SJCRH30 (cell line): ENCODE measurements at places on chromosomes 12 and 14. TPM values are rescaled to one million over a fixed set of nuclear protein-coding genes. Genes with fewer than 3 reads are reported as not detected.

DNA sequence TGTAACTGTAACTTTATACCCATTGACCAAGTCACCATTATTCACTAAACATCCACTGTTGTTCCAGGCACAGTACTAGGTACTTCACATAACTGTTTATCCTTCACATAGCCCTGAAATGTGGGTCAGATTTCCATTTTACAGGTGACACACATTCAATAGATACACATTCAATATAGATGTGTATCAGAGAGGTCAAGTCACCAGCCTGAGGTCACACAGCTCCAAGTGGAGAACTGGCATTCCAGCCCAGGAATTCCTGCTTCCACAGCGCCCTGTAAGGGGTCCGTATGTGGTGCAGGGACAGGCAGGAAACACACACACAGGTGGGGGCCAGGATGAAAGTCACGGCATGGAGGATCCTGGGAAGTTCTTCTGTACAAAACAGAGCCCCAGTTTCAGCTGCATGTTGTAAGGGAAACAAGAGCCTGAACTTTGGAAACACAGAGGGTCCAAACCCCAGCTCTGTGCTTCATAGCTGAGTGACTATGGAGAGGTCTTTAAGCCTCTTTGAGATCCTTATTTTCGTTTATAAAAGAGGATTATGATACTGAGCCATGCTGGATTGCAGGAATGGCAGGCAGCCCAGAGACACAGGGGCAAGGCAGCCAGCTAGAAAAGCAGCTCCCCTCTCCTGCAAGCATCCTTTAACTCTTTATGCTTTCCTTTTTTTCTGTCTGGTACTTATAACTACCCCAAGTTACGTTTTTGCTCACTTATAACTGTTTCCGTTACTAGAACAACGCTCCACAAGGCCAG lies 50.3 kb upstream of the DICER1 start:
- no peak overlapping the region for H3K27ac ChIP-seq
- no peaks in the 10 kb centered on the region for H3K27me3 ChIP-seq
- peaks cover 13% of the 10 kb centered on the region for H3K4me1 ChIP-seq
- H3K4me3 ChIP-seq, result no peak overlapping the region
- peaks cover 36% of the 10 kb centered on the region for H3K36me3 ChIP-seq

- no peaks in the 10 kb centered on the region for H3K4me1 ChIP-seq
- H3K27ac ChIP-seq, result no peak overlapping the region
- no peaks in the 10 kb centered on the region for H3K27me3 ChIP-seq
- DNase-seq, result no peak
Observed at GRCh38 chr14:103705504-103706284, 9.6 kb downstream of the XRCC3 start.

DNA sequence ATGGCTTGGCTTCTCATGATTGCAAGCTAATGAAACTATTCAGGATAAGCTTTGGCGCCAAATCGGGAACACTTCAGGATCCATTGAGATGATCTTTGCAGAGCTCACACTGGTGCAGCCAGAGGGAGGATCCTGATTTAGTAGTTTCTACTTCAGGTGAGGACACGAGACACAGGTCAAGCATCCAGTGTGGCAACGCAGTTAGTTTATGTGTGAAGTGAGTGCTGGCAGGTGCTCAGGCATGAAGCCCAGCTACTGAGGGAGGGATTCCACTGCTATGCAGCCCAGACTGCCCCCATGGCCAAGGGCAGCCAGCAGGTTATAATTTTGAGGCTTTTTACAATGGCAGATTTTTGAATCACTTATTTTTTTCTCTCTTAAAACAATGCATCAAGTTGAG lies 113.5 kb upstream of the PCED1B start:
- H3K27me3 ChIP-seq, result no peaks in the 10 kb centered on the region
- no peaks in the 10 kb centered on the region for H3K36me3 ChIP-seq
- no peak for DNase-seq
- no peak overlapping the region for H3K27ac ChIP-seq
- peaks cover 22% of the 10 kb centered on the region for H3K4me1 ChIP-seq

- DNase-seq, result no peak
- no peak overlapping the region for H3K4me3 ChIP-seq
- no peaks in the 10 kb centered on the region for H3K36me3 ChIP-seq
- H3K4me1 ChIP-seq, result peaks cover 64% of the 10 kb centered on the region
- no peaks in the 10 kb centered on the region for H3K27me3 ChIP-seq
Observed at GRCh38 chr14:68523989-68524725, 268.7 kb downstream of the ZFP36L1 start.

GRCh38 chr14:93528884-93529558 lies 98.3 kb downstream of the UNC79 start:
- no peak for DNase-seq
- no peaks in the 10 kb centered on the region for H3K4me1 ChIP-seq
- no peak overlapping the region for H3K4me3 ChIP-seq
- no peaks in the 10 kb centered on the region for H3K27me3 ChIP-seq
- H3K36me3 ChIP-seq, result no peaks in the 10 kb centered on the region
- H3K27ac ChIP-seq, result no peak overlapping the region

DNA sequence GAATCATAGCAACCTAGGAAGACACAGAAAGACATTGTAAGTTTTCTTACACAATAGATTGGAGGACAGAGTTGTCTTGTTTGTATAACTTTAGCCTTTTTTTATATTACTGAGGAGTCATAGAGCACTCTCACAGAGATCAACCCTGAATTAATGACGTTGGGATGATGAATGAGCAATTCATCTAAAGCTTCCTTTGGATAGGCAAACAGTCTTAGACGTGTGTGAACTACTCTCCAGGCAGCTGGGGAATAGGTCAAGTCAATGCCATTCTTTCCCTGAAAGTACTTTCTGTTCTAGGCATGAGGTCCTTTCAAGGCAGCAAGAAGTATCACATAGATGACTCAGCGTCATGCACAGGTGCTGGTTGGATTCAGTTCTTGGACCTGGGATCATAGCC lies 369.1 kb upstream of the NOVA1 start:
- H3K27me3 ChIP-seq, result no peaks in the 10 kb centered on the region
- H3K27ac ChIP-seq, result no peak overlapping the region
- H3K36me3 ChIP-seq, result no peaks in the 10 kb centered on the region
- H3K4me1 ChIP-seq, result no peaks in the 10 kb centered on the region
- DNase-seq, result no peak
- H3K4me3 ChIP-seq, result no peak overlapping the region

Gene ADAMTS20
- total RNA-seq, result 0.03 TPM in 1 of 2 replicates, not detected in the other

Gene CCT2
- total RNA-seq, result 355 and 361 TPM in 2 replicates

Gene CAPS2
- 0.71 and 1.1 TPM in 2 replicates for total RNA-seq

Gene ADAM21
- 0.15 and 0.67 TPM in 2 replicates for total RNA-seq

Gene TAS2R9
- total RNA-seq, result 0.15 and 0.16 TPM in 2 replicates
